ENCODE measurements at places on chromosomes 5 and 9. TPM values are rescaled to one million over a fixed set of nuclear protein-coding genes. Genes with fewer than 3 reads are reported as not detected.

GHR gene
- total RNA-seq, result not detected

GPR150 gene
- 0.15 TPM for total RNA-seq

SLC22A5 gene
- total RNA-seq, result 41.0 TPM

CCDC180 gene
- 0.38 TPM for total RNA-seq

TRAF1 gene
- total RNA-seq, result 4.2 TPM
